ENCODE measurements at places on chromosomes 11 and 22.

DNA sequence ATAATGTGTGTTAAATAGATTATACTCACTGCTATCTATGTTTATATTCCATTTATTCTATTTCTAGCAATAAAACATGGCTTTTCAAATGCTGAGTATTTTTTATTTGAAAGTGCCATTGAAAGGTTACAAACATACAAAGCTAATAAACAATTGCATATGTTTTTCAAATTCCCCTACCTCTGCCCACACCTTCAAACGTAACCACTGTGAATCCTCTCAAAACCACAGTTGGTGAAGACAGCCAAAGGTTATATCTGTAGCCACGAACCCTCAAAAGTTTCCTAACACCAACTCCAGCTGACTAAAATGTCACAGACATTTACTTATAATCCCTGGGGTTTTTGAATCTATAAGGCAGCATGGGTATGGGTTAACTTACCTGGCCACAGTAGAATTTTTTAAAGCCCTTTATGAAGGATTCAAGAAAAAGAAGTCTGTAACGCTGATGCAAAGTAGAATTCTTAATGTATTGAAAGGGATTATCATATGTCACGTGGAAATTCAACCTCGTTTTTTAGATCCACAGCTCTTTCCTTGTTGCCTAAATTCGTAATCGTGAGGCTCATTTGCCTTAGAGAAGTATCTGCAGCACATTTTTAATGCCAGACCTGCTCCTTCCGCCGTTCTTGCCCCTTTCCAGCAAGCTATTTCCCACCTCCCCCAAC lies 122.5 kb upstream of the ZC3H12C start:
- DNase-seq: no peak

- no peak for DNase-seq
These were observed 626.4 kb downstream of the BRD1 start for GRCh38 chr22:49201046-49201970.

GRCh38 chr22:23163665-23164064 lies 16.6 kb upstream of the BCR start:
- DNase-seq: no peak

DNA sequence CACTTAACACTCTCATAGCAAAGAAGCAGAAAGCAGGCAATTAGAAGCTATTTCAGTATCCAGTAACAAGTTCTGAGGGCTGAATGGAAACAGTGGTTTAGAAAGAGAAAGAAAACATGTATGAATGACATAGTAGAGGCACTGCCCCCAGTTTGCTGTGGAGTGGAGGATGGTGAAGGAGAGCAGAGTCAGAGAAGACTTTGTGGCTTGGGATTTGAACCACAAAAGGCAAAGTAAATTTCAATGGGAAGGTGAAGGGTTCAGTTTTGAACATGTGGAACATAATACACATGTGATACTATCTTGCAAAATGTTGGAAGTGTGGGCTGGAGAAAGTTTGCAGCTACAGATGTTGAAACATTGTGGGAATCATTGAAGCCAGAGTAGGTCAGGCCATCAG lies 81.4 kb downstream of the SNX19 start:
- no peak for DNase-seq

GRCh38 chr11:11408436-11409221 lies 55.6 kb upstream of the CSNK2A3 start:
- DNase-seq: no peak

DNA sequence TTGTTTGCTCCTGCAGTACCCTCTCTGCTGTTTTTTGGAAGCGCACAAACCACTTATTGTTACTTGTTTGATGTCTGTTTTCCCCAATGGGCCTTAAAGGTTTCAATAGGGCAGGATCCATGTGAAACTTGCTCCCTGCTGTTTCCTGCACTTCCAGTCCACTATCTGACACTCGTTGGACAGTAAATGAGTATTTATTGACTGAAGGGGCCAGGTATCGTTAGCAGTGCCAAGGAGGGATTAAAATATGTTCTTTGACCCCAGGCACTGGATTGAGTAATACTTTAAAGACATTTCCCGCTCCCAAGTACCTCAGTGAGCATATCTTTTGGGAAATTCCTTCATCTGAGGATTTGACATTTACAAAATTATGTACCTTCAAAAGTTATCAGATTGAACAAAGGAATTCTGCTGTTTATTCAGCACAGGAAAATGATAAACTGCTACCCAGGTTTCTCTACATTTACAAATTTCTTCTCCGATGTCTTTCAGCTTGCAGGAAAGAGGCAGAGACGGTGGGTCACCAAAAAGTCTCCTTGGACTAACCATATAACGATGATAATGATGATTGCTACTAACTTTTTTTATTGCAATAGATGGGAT lies 23.3 kb upstream of the OR9Q2 start:
- no peak for DNase-seq

Measured in stimulated activated CD4-positive, alpha-beta T cell treated with anti-CD3 and anti-CD28 coated beads, Interleukin-1b, Interleukin-23, amount 100 ng/mL, for 1 hour (primary cell).